ENCODE measurements at places on chromosomes 16 and 17. TPM values are rescaled to one million over a fixed set of nuclear protein-coding genes. Genes with fewer than 3 reads are reported as not detected.

USH1G gene
- total RNA-seq = not detected

SP2 gene
- 0.98 TPM for total RNA-seq

GRCh38 chr17:70318051-70318450, 148.7 kb downstream of the KCNJ2 start:
- no peak for DNase-seq

DNA sequence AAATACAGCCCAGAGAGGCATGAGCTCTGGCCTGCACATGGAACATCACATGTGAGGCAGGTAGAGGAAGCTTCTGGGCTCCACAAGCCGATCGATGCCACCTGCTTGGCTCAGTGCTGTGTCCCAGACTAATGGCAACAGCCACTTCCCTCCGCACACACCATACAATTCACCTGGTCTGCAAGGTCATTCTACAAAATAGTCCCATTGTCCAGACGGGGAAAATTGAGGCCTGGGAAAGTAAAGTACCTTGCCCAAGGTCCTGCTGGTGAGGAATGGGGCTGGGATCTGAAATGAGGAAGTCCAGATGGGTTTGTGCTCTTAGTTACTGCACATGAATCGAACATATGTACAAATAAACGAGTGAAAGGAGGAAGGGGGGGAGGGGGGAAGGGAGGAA, 88.0 kb downstream of the LITAF start:
- DNase-seq = no peak

DNA sequence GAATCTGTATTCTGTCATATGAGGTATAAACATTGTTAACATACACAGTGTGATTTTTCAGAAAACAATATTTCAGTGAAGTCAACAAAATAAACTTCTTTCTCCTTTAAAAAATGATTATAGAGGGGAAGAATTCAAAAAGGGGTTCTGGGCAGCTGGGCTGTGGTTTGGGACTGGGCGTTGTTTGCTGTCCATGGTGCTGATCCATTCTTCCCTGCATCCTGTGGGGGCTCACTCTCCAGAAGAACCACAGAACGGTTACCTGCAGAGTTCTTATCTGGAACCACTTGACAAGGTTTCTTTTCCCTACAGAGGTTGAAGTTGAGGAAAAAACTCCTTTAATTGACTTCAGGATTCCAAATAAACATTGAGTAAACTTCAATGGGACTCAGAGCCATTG, 1091.0 kb downstream of the CDH8 start:
- DNase-seq = no peak

DNA sequence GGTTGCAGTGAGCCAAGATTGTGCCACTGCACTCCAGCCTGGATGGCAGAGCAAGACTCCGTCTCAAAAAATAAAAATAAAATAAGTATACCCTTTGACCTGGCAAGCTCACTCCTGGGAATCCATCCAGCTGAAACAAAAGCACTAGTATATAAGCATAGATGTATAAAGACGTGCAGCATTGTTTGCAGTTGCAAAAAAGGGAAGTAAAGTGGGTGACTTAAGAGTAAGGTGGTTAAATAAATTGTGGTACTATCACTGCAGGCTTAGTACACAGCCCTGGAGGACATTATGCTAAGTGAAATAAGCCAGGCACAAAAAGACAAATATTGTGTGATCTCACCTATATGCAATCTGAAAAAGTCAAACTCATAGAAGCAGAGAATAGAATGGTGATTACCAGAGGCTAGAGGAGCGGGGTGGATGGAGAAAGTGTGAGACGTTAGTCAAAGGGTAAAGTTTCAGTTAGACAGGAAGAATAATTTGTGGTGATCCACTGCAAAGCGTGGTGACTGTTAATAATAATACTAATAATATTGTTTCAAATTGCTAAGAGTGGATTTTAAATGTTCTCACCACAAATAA, 113.0 kb downstream of the MYO1D start:
- no peak for DNase-seq

- DNase-seq = peak; percentile 68
Observed at GRCh38 chr17:79777120-79777893, 641 bp upstream of the CBX2 start.

- no peak for DNase-seq
Observed at GRCh38 chr17:69773081-69773480, 301.9 kb upstream of the KCNJ16 start.

GRCh38 chr16:27906883-27907282, 156.6 kb downstream of the GSG1L start:
- DNase-seq = peak; percentile 7

DNA sequence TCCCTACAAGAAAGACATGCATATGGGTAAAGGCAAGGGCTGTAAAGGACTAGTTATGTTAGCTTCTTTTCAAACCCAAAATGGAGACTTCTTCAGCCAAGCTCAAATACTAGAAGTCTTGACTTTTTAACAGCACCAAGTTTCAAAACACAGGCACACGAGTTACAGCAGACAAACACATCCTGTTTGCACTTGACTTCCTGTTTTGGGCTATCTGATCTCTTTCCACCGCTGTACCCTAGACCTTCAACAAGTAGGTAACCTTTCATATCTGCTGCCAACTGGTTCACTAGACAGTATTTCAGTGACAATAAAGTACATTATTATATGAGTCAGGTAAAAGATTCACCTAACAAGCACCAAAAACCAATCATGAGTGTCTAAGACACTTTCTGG, 12.3 kb downstream of the RFFL start:
- no peak for DNase-seq
